ENCODE measurements at places on chromosomes 6 and 20.

DNA sequence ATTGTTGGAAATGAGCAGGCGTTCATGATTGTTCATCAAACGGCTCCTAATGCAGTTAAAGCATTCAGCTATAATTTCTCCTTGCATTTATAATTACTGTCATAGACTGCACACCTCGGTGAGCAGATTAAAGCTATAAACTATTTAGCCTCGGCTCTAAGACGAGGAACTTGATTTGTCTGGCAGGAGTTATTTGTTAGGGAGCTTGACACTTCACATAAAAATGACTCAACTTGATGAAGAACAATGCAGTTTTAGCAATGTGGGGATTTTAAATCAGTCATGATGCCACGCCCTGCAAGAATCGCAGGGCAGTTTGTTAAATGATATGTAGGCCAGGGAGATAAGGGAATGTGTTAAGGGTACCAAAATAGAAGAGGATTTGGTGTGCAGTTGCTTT, 290.2 kb downstream of the TSHZ2 start:
- DNase-seq = no peak

DNA sequence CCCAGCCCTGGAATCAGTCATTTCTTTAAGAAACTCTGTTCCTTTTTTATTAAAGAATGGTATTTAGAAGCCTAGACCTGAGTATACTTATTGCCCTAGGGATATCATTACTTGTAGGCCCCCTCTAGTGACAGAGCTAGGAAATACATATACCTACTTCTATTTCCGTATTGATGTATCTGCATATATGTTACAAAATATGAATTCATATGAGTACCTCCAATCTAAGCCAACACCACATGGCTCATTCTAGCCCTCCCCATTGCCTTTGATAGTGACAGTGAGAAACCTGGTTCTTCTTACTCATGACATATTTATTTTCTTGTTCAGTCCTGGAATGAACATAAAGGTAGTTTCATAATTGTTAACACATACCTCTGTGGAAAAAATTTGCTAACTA, 137.2 kb downstream of the FARS2 start:
- DNase-seq = no peak

- no peak for DNase-seq
These were observed 1.5 kb downstream of the PSORS1C1 start for GRCh38 chr6:31115941-31116560.

- no peak for DNase-seq
These were observed 26.6 kb downstream of the FARS2 start for GRCh38 chr6:5287966-5288297.

GRCh38 chr6:18601516-18602020, 214.4 kb downstream of the RNF144B start:
- DNase-seq = no peak
